ENCODE measurements at places on chromosomes 16 and 17. TPM values are rescaled to one million over a fixed set of nuclear protein-coding genes. Genes with fewer than 3 reads are reported as not detected.
A peak's percentile ranks its signal among the peaks of the same experiment; 100 is the strongest.

The PRSS8 gene
- 0.16 TPM for total RNA-seq

The TUBB3 gene
- 9.2 TPM for total RNA-seq

The CD7 gene
- not detected for total RNA-seq

The LITAF gene
- total RNA-seq = 55.1 TPM

The CBLN1 gene
- under 0.01 TPM for total RNA-seq

The KRTAP16-1 gene
- total RNA-seq = not detected

The TAC4 gene
- total RNA-seq = not detected

The ZNF500 gene
- total RNA-seq = 14.4 TPM

The KRTAP9-8 gene
- total RNA-seq = not detected

The GNG13 gene
- not detected for total RNA-seq

GRCh38 chr16:55154956-55155355, 169.0 kb upstream of the IRX6 start:
- no peak for DNase-seq

DNA sequence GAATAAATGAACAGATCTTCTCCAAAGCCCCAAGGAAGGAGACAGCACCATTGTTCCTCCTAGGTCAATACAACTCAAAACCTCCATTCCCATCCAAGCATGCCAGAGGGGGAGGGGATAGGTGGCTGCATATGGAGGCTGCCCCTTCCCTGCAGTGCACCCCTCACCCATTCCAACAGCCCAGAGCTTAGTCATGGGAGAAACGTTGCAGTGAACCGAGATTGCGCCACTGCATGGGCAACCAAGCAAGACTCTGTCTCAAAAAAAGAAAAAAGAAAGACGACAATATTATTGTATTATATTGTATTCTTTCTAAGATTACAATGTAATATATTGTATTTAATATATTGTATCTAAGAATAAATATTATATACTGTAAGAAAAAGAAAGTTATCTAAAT, 36.4 kb upstream of the CD300E start:
- no peak for DNase-seq

GRCh38 chr17:77332034-77332971, 191.5 kb downstream of the SEC14L1 start:
- peak; percentile 50 for DNase-seq

GRCh38 chr16:69523566-69524305, 42.0 kb upstream of the NFAT5 start:
- DNase-seq = no peak

DNA sequence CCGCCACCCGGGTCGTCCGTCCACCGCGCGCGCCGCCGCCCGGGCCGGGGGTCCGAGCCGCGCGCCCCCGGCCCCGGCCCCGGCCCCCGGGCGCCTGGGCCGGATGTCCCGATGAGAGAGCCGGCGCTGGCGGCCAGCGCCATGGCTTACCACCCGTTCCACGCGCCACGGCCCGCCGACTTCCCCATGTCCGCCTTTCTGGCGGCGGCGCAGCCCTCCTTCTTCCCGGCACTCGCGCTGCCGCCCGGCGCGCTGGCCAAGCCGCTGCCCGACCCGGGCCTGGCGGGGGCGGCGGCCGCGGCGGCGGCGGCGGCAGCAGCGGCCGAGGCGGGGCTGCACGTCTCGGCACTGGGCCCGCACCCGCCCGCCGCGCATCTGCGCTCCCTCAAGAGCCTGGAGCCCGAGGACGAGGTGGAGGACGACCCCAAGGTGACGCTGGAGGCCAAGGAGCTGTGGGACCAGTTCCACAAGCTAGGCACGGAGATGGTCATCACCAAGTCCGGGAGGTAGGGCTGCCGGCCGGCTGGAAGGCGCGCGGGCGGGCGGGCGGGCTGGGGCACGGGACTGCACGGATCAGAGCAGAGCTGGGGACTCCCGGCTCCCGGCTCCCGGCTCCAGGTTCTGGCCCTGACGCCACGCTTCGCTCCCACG, 548 bp downstream of the TBX2 start:
- peak; percentile 60 for DNase-seq

- DNase-seq = no peak
Measured at GRCh38 chr17:28841901-28842281, 699 bp downstream of the FAM222B start.

GRCh38 chr17:75178453-75178852, 4.3 kb downstream of the SUMO2 start:
- no peak for DNase-seq

DNA sequence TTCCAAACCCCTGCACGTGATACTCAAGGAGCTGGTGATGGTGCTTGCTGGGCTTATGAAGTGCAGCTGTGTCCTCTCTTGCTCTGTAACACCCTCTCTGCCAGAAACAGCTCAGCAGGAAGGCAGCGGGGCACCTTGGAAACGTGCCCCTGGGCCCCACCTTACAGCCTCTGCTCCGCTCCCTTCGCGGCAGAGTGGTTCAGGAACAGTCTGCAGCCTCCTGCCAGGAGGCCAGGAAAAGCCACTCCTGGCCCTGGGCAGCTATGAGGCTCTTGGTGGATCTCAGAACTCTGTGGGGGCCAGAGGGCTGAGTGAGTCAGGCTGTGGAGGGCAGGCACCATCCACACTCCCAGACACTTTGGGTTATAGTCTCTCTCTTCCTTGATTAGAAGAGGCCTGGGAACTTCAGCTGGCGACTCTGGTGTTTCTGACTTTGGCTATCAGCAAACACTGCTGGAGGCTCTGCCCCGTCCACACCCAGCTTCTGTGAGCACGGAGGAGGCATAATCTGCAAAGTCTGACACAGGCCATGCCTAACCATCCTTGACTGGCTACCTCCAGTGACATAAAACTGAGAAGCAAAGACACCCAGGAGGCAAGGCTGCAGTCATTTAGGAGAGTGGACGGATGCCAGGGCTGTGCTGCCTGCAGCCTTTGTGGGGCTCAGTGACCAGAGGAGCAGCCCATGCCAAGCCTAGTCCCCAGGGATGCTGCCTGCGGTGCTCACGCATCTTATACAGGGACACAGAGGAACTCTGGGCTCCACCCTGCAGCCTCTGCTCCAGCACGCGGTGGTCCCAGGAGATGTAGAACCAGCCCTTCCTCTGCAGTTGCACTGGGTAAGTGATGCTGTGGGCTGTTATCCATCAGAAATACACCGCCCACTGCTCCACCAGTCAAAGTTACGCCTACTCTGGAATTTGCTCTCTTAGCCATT, 65.3 kb downstream of the METRNL start:
- DNase-seq = peak; percentile 69

DNA sequence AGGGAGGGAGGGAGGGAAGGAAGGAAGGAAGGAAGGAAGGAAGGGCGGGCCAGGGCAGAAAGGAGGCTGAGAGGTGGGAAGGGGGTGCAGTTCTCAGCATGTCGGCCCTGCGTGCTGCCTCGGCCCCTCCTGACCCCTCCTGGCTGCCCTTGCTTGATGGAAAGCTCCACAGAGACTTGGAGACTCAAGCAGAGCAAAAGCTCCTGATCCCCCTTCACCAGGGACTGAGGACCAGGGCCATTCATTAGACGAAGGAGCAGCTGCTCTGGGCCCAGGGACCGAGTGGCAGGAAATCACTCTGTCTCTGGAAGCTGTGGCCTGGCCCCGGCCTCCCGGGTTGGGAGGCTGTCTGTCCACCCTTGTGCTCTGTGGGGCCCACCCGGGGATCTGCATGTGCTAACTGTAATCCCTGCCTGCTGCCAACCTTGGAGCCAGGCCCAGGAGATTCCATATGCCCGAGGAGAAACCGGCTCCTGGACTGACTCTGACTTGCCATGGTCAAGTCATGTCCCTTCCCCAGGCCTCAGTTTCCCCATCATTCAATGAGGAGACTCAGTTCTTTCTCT, 27.4 kb upstream of the C1QL1 start:
- no peak for DNase-seq

DNA sequence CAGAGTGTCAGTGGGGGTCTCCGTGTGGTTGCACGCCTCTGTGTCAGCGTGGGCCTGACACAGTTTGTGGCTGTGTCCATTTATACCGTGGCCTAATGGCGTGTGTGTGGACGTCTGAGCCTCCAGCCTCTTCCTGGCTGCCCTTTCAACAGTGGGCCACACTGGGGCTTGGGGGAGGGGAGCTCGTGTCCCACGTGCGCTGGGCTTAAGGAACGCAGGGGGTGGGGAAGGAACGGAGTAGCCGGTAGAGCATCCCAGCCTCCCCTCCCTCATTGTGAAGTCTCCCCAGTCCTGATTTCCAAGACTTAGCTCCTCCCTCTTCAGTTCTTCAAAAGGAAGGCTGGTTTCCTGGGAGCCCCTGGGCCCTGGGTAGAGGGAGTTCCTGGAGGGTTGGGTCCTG, 9.5 kb upstream of the HES7 start:
- DNase-seq = no peak

GRCh38 chr17:28001149-28001548, 41.3 kb upstream of the NLK start:
- DNase-seq = no peak

GRCh38 chr16:68265078-68265920, 973 bp downstream of the SLC7A6 start:
- DNase-seq = peak; percentile 87

GRCh38 chr17:40362696-40363110, 1.8 kb downstream of the GJD3 start:
- peak; percentile 79 for DNase-seq

DNA sequence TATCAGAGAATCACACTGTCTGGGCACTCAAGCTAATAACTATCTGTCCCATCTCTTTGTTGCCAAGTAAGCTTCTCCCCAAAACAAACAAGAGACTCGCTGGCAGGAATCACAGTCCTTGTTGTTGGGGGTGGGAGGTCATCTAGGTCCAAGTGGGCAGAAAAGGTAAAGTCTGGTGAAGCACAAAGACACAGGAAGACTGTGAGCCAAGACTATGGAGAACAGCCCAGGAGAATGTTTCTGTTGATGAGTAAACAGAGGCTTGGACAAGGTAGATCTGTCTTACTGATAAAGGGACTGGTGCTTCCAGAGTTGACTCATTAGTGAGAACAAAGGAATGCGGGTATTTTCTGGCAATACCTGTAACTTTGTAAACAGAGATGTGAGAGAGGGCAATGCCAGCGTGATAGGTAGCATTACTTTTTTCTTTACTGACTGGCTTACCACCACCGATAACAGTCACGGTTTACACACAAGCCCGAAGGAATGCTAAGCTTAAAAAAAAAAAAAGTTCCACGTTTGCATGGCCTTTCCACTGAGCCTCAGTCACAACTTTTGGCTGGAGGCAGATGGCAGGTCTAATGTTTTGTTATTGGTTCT, 11.5 kb upstream of the MMD start:
- DNase-seq = no peak

Measured in sigmoid colon (tissue), 7 donors.